ENCODE measurements at places on chromosomes 2 and 18. TPM values are rescaled to one million over a fixed set of nuclear protein-coding genes. Genes with fewer than 3 reads are reported as not detected.
A peak's percentile ranks its signal among the peaks of the same experiment; 100 is the strongest.

BABAM2 gene
- total RNA-seq = 66.1 TPM

GGCX gene
- total RNA-seq = 21.4 TPM

GRCh38 chr2:69345434-69345833 is 41.6 kb downstream of the GFPT1 start:
- no peak for DNase-seq

DNA sequence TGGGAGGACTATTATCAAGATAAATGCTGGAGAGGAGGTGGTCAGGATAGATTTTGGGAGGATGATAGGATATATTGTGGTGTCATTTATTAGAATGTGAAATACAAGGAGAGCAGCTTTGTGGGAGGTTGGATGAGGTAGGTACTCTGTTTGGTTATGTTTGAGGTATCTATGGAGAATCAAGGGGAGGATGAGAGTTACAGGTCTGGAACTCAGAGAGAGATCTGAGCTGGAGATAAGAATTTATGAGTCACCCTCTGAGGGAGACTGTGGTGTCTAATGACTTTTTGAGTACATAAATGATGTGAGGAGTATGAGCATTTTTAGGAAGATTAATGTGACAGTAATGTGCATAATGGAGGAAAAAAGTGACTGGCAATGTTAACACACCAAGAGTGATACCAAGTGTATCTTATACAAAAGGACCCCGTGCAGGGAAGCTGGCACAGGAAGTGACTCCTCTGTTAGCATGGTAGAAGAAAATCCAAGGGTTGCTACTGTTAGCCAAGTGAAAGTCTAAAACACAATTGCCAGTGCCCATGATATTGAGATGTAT is 48.2 kb downstream of the CRIM1 start:
- DNase-seq = no peak

LDLRAD4 gene
- 24.0 TPM for total RNA-seq

G6PC2 gene
- total RNA-seq = not detected

DNA sequence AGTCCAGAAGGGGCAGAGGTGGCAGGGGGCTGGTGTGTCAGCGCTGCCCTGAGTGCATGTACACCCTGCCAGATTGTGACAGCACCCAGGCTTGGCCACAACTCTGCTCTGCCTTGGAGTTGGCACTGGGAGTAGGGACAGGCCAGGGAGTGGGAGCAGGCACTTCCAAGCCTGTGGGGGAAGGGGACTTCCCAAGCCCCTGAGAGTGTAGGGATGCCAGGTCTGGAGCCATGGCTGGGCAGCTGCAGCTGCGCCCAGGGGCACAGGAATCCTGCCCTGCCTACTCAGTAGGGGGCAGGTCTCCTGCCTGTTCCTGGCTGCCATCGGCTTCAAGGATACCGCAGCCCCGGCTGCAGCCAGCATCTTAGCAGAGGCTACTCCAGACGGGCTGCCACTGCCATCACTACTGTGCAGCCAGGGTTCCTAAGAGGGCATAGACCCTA is 109.4 kb downstream of the CALCRL start:
- no peak for DNase-seq

GRCh38 chr2:182667315-182667695 is 48.8 kb upstream of the DNAJC10 start:
- DNase-seq = no peak

DSG4 gene
- not detected for total RNA-seq

DNA sequence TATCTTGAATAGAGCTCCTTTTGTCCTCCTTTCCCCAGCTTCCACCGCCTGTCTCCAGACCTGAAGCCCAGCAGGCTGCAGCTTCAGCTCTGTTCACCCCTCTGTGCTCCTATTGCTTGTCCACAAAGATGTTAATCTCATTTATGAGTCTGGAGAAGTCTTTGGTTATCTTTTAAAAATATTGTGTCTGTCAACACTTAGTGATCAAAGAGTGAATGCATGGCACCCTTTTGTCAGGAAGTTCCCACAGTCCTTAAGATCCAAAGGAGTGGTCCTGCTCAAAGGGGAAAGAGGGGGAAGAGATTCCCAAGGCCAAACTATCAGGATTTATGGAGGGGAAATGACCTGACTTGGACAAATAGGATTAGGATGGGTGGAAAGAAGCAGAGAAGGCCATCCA is 118.9 kb downstream of the ACAA2 start:
- DNase-seq = no peak

DNA sequence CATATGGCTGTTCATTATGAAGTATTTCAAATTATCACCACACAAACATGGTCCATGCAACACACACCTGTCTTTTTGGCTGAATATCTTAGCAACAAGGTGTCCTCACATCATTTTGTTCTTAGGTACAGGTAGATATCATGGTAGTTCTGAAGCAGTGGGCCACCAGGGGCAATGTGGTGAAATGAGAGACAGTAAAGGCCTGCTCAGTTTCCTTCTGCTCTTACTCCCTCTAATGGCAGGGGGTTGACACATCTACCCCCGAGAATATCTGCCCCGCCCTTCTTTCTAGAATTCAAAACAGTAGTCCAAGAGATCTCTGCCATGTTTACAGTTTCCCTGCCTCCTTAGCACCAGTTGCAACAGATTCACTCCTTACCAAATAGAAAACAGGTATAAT is 147.0 kb upstream of the KLHL14 start:
- peak; percentile 4 for DNase-seq

- DNase-seq = no peak
Measured at GRCh38 chr2:110783196-110783873, 51.0 kb downstream of the ACOXL start.

- DNase-seq = no peak
Measured at GRCh38 chr2:65345631-65346030, 86.8 kb downstream of the SPRED2 start.

DNA sequence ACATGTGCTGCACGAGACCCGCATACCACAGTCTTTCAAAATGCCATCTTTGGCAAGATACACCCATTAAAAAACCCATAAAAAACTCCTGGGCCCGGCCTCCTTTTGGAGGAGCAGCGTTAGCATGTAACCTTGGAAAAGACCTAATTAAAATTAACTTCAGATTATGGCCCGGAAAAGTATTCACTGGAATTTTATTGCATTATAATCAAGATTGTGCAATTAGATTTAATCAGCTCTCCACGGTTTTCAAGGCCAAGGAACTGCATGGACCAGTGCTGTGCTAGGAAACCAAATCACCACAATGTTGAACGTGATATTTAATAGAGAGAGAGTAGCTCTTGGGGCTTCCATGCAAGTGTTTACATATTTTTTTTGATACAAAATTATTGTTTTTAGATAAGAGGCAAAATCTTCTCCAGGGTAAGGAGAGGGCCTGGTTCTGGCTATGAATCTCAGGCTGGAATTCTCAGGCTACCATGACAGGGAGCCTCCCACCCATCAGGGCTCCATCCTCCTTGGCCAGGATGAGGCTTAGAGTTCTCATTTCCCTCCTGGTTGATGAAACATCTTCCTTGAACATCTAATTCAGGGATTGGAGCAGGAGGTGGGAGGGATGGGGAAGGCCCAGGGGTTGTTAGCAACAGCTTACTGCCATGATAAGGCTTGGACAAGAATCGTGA is 82.0 kb upstream of the TTC39C start:
- no peak for DNase-seq

ASXL3 gene
- not detected for total RNA-seq

DNA sequence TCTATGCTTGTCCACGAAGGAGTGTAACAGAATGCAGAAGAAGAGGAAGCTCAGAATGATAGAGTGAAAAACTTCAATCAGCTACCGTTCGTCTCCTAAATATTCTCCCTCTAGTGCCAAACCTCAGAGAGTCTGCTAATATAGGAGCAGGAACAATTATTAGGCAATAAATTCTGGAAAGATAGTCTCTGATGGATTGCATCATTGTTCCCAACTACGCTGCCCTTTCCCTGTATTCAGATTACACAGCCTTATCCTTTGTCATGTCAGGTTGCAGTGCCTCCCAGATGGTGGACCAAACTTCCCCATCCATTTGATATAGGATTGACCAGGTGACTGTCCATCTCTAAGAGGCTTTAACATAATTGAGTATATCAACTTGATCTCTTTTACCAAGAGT is 811.5 kb upstream of the CHAC2 start:
- no peak for DNase-seq

SATB2 gene
- total RNA-seq = 2.8 TPM

- no peak for DNase-seq
Measured at GRCh38 chr18:50465211-50466153, 90.6 kb downstream of the SKA1 start.

DNA sequence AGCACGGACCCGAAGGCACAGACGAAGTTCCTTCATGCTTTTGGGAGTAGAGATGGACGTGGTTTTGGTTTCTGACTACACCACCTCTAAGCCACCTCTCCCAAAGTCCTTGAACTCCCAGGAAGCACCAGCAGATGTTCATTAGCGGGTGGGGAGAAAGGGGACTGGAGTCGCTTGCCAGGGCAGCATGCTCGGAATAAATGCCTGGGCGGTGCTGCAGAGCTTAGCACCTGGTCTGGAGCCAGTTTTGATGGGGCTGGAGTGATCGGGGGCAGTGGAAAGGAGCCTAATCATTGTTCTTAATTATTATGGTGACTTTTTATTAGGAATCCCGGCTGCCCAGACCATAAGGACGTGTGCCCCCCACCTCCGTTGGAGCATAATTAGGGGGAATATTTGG is 220.8 kb downstream of the TFCP2L1 start:
- no peak for DNase-seq

- no peak for DNase-seq
Measured at GRCh38 chr2:84703831-84704230, 177.1 kb downstream of the TRABD2A start.

REEP1 gene
- not detected for total RNA-seq

- no peak for DNase-seq
Measured at GRCh38 chr2:106943468-106944200, 57.7 kb upstream of the ST6GAL2 start.

DNA sequence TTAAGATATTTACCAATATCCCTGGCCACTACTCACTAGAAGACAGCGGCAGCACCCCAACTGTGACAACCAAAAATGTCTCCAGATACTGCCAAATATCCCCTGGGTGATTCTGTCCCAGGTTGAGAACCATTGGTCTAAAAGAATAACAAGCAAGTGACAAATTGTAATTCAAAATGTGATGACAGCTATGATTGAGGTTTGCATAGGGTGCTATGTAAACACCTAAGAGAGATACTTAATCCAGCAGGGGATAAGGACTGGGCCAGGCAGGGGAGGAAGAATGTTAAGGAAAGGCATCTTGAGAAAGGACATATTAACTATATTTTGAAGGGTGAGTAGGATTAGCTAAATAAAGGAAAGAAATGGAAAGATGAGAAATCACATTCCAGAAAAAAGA is 38.0 kb upstream of the ENOSF1 start:
- DNase-seq = no peak

- DNase-seq = no peak
Measured at GRCh38 chr2:99680946-99681345, 191.1 kb upstream of the REV1 start.

STON1 gene
- total RNA-seq = 4.5 TPM

IL36G gene
- total RNA-seq = not detected

DNA sequence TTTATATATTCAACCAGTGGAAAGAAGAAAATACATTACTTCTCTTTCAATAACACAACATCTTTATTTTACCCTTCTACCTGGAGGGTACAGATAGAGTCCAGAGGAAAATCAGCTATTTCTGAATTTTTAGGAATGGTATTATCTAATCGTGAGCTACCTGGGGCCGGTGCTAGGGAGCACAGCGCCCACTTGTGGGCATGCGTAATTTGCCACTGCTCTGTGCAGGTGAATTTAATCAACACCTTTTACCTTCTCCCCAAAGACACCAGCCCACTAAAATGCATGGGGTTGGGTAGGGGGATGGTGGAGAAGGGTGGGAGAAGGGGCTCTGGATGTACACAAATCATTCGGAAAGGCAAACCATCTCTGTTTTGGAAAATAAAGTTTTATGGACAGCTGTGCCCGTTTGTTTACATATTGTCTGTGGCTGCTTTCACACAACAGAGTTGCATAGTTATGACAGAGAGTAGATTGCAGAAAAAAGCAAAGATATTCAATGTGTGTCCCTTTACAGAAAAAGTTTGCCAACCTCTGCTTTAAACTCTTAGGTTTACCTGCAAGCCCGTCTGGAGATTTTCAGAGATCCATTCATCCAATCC is 51.5 kb upstream of the DCC start:
- no peak for DNase-seq

LYPD1 gene
- total RNA-seq = not detected

- DNase-seq = no peak
Measured at GRCh38 chr2:156182132-156182531, 150.4 kb downstream of the NR4A2 start.

SH3BP4 gene
- total RNA-seq = 1.0 TPM

- DNase-seq = no peak
Measured at GRCh38 chr2:221612161-221612560, 40.1 kb upstream of the EPHA4 start.

- DNase-seq = no peak
Measured at GRCh38 chr18:21452796-21453510, 147.6 kb downstream of the ESCO1 start.

- DNase-seq = no peak
Measured at GRCh38 chr18:23276451-23276850, 141.2 kb downstream of the CABLES1 start.

DNA sequence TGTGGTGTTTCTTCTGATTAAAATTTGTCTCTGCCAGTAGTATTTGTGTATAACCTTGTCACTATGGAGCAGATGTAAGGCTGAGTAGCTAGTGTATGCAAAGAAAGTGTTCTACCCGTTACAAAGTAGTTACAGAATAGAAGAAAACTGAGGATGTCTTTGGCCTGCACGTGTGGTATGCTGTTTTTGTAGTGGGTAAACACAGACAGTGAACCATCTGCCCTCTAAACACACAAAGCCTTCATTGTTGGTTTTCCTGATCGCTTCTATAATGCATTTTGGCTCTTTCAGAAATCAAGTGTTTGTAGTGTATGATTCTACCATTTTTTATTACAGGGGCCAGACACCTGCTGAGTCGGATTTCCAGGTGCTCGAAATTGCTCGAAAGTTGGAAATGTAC is 61.5 kb downstream of the FARP2 start:
- no peak for DNase-seq

- no peak for DNase-seq
Measured at GRCh38 chr2:41241325-41242000, 789.6 kb upstream of the SLC8A1 start.

SPIRE1 gene
- total RNA-seq = 4.8 TPM

DNA sequence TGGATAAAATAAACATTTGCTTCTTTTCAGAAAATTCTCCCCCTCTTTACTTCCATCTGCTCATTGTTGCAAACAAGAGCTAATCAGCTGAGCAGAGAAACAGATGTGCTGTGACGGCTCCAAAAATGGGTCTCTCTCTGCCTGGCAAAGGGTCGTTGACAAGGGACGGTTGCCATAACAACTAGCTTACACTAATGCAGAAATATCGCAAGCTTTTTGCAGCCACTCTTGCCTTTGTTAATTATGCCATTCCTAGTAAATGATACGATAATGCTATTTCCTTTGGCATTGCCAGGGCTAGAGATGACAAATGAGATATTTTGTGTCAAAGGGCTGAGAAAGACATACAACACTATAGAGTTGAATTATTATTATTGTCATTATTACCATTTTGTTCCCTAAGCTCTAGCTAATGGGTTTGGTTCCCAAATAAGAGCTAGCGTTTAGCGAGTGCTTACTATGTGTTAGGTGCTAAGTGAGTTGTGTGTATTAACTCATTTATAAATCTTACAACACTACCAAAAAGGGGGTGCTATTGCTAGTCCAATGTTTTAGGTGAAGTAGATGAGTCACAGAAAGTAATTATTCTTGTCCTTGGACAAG is 46.8 kb downstream of the MYO3B start:
- DNase-seq = no peak
